ENCODE measurements at places on chromosomes 2 and 18.

DNA sequence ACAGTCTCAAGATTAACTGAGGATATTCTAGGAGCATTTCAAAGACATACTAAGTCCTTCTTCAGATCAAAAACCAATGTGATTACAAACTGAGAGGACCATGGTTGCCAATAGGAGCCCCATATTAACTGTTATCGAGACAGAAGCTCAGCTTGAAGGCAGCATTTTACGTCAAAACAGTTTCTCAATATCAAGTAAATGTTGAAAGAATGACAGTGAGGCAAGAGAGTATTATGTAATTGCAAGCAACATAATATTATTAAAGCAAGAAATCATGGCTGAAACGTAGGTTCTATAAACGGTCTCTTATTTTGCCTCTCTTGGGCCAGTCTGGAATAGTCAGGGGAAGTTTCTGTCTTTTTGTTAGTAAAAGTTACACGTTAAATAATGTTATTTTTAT lies 22.9 kb downstream of the RIT2 start:
- no peak for DNase-seq

DNA sequence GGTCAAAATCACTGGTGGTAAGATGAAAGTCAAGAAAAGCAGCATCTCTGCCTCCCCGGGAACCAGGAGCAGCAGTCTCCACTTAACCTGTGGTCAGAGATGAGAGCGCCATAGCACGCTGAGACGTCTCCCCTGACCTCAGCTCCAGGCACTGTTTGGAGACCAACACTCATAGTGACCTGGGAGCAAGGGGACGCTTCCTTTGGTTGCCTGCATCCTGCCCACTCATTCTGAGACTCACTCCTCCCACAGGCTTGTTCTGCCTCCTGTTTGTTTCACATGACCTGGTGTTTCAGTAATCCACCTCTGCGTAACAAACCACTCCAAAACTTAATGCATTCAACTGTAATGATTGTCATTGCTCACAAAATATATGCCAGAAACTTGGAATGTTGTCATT lies 139.3 kb downstream of the ACOXL start:
- DNase-seq: no peak

GRCh38 chr2:204643326-204643725 lies 98.1 kb downstream of the PARD3B start:
- no peak for DNase-seq

GRCh38 chr2:65604246-65604645 lies 171.8 kb upstream of the SPRED2 start:
- no peak for DNase-seq

DNA sequence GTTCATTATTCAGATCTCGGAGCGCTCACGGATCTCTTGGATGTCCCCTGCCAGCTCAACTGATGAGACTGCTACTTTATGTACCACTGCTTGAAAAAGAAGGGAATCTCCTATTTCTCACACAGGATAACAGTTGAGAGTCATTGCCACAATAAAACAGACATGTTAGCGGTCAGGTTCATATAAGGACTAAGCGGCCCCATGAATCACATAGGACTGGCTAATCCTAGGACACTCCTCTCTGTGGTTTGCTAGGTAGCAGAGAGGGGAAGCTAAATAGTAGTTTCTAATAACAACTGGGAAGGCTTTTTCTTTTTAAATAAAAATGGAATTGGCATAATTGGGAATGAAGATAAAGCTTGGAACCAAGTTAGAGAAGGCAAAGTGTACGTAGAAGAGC lies 15.9 kb upstream of the TGFA start:
- no peak for DNase-seq

- DNase-seq: no peak
These were observed 7.0 kb downstream of the XIRP2 start for GRCh38 chr2:166895243-166895642.

DNA sequence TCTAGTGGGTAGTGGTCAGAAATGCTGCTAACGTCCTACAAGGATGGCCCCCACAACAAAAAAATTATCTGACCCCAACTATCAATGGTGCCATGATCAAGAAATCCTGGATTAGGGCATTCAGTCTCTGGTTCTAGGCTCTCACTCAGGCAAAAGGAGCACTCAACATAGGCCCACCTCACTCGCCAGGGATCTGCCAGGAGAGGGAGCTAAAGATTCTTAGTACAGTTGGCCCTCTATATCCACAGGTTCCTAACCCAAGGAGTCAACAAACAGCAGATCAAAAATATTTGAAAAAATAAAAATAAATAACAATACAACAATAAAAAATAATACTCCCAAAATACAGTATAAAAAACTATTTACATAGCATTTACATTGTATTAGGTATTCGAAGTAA lies 10.0 kb downstream of the SLC4A5 start:
- DNase-seq: no peak

DNA sequence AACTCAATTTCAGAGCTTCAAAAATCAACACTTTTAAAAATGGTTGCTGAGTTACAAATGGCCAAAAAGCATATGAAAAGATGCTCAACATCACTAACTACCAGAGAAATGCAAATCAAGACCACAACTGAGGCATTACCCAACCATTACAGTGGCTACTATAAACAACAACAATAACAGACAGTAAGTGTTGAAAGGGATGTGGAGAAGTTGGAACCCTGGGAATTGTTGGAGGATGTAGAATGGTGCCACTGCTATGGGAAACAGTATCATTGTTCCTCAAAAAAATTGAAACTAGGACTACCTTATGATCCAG lies 173.3 kb upstream of the SPRED2 start:
- DNase-seq: no peak

DNA sequence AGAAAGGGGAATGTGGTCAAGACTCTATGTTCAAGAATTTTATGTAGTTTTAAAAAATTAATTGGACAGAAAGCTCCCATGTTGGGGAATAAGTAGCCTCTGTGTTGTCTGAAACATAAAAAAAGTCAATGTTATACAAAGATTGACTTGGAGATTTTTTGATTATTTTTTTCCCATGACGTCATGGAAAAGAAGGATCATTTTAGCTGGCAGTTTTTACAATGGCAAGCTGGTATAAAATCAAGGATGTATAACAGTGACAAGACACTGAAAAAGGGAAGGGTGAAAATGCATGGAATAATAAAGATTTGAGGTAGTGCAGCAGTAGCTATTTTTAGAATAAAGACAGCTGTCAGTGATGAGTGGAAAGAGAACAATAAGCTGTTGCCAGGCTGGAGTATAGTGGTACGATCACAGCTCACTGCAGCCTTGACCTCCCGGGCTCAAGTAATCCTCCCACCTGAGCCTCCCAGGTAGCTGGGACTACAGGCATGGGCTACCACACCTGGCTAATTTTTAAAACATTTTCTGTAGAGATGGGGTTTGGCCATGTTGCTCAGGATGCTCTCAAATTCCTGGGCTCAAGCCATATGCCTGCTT lies 9.2 kb downstream of the SLC39A10 start:
- no peak for DNase-seq

DNA sequence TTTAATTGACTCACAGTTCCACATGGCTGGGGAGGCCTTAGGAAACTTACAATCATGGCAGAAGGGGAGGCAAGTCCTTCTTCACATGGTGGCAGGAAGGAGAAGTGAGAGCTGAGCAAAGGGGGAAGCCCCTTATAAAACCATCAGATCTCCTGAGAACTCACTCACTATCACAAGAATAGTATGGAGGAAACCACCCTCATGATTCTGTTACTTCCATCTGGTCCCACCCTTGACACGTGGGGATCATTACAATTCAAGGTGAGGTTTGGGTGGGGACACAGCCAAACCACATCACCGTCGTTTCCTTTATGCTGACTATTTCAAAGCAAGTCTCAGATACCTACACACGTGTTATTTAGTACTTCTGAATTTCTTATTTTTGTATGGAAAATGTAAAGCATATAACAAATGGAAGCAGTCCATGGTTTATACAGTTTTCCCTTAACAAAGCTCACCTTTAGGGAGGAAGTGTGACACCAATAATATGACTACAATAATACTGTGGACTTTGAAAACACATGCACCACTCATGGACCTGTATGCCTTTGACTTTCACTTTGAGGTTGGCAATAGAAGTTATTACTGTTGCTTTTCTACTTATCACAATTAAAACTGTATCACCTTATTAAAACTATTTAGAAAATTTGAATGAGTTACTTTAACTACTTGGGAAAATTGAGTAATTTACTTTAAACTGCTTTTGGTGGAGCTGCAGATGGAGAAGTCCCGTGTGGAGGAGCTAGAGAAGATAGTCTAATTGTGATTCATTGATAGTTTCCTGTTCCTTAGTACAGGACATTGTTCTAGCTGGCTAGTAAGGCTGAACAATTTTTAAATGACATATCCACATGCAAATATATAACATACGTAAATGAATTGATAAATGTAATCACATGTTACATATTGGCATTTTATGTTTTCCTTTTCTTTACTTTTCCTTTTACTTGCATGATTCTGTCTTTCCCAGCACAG lies 37.3 kb downstream of the MTCL1 start:
- no peak for DNase-seq

- no peak for DNase-seq
These were observed 257.3 kb downstream of the NBAS start for GRCh38 chr2:15303874-15304273.

- no peak for DNase-seq
These were observed 418.6 kb downstream of the ZNF521 start for GRCh38 chr18:24933345-24933744.

DNA sequence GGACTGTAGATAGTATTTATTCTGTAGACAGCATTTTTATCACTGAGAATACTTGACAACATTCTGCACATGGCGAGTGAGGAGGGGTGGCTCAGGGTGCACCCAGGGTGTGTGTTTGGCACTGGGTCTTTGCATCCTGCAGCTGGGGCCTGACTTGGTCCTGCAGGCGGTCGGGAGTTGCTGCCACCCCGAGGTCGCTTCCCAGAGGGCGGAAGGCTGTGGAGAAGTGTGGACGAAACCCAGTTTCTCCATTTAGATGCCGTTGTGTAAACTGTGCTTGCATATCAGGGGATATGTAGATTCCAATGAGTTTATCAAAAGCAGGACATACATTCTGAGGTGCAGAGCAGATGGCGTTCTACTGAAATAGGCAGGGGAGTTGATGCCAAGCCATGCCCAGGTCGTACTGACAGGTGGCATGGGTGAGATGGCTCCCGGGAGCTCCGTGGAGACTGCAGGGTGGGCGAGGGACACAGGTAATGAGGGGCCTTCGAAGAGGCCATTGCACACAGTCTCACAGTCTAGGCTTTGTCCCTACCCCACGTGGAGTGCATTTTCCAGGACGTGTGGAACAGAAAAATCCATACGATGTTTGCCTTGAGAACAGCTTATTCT lies 74.5 kb downstream of the RTP5 start:
- DNase-seq: no peak

- no peak for DNase-seq
These were observed 1594.5 kb upstream of the PIK3C3 start for GRCh38 chr18:40360558-40360957.

- DNase-seq: no peak
These were observed 15.2 kb downstream of the GNLY start for GRCh38 chr2:85709401-85709811.

DNA sequence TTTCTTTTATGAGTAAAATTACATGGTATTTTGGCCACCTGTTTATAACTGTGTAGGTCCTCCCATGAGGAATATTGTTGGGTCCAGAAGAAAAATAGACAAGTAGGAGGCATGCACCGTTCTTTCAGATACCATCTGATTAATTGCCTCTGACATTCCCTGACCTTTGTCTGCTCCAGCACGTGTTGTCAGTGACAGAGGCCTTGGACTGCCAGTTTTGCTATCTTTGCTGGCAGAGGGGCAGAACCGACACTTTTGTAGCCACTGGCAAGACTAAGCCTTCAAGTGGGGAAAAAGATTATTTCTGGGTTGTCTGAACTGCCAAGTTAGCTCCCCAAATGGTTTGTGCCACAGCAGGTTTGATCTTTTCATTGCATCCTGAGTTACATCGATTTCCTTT lies 276.9 kb downstream of the CAMKMT start:
- DNase-seq: no peak

- DNase-seq: no peak
These were observed 334.5 kb downstream of the ALK start for GRCh38 chr2:29586919-29587318.

- DNase-seq: no peak
These were observed 266.6 kb downstream of the TFCP2L1 start for GRCh38 chr2:121018136-121019061.

DNA sequence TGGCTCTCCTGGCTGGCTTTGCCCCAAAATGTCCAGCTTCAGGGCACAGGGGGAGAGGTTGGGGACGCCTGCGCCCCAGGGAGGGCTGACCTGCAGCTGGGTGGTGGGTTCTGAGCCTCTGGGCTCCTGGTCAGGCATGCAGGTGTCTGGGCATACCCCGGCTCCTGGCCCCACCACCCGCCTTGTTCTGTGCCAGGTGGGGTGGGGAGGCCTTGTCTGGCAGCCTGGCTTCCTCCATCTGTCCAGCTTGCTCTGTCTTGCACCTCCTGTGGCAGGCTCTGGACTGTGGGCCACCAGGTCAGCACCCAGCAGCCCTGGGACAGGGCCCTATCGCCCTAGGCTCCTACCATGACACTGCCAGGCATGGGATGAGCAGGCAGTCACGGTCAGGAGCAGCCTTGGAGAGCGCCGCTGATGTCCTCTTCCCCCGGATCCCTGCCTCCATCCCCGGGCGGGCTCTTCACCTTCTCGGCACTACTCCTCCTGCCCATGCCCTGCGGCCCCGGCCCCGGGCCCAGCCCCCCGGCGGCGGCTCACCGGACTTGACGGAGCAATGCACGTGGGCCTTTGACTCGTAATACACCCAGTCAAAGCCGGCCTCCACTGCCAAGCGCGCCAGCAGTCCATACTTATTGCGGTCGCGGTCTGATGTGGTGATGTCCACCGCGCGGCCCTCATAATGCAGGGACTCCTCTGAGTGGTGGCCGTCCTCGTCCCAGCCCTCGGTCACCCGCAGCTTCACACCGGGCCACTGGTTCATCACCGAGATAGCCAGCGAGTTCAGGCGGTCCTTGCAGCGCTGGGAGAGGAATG lies 3.6 kb downstream of the IHH start:
- DNase-seq: no peak

- no peak for DNase-seq
These were observed 7.2 kb upstream of the USP34 start for GRCh38 chr2:61478086-61478485.

DNA sequence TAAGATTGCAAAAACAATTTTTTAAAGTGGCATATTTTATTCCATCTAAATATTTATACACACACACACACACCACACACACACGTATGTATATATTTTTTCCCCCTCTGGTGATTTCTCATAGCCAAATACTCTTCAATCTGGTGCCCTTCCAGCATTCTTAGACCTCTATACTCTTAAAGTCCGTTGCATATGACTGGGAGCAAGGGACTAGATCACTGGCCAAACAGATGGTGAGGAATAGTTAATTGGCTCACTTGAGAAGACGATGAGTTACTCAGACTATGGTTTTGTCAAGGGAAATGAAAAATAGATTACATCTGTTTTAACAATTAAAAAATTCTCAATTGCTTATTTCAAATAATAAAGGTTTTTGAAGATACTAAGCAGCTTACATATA lies 512.5 kb upstream of the LRRTM4 start:
- DNase-seq: no peak

GRCh38 chr18:67145586-67146292 lies 370.8 kb downstream of the DSEL start:
- no peak for DNase-seq

All from stimulated activated CD8-positive, alpha-beta memory T cell treated with anti-CD3 and anti-CD28 coated beads, Interleukin-7, amount 100 ng/mL, for 24 hours (primary cell).